ENCODE measurements at places on chromosomes 5 and 9.
A peak's percentile ranks its signal among the peaks of the same experiment; 100 is the strongest.

DNA sequence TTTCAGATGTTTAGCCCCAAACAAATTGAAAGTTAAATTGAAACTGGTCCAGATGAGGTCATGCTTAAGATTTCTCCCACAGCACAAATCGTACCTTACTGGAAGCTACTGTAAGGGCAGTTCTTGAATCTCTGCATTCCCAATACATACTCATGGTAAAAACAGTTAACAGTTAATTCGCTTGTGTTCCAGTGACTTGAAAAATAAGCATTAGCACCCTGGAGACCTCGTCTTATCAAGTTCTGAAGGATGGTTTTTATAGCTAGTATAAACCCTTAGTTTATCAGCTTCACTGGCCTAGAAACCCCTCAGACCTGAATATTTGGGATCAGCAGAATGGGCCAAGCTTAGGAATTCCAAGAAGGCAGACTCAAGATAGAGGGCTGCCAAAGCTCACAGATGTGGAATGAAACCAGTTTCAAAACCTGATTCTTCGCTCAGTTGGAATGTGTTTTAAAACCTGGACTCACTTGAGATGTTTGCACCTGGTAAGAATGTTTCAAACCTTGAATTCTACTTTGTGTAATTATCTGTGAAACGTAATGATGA is 103.6 kb downstream of the C9orf152 start:
- H3K36me3 ChIP-seq = no peaks in the 10 kb centered on the region
- H3K27me3 ChIP-seq = no peaks in the 10 kb centered on the region
- no peak for DNase-seq

DNA sequence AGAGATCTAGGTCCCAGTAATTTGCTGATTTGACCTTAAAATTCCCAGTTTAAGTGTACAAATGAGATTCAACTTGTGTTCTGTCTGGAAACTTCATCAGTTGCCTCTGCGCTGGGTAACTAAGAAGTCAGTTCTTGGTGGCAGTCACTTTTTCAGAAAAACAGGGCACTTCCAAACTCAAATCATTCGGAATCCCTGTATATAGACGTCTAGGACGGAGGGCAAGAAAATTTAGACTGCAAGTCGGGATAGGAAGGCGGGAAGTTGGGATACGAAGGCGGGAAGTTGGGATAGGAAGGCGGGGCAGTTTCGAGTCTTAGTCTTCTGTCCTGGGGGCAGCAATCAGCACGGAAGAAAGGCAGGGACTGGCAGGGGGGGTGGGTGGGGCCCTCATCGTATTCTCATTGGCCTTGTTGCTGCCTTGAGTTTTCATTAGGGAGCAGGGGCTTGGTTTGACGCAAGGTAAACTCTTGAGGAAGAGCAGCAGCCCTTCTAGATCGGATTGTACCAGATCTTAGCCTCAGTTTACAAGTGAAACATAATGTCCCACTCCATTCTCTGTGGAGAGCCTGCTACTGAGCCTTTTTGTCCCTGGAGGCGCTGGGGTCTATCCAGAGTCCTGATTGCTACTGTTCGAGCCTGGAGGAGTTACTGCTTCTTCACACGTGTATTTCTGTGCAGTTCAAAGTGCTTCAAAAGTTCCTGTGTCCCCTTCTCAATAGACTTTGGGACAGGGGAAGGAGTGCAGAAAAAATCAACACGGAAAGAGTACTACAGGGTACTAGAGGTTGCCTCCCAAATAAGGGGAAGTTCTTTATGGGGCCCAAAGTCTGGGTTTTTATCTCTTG is 2.7 kb upstream of the PURA start:
- DNase-seq = no peak
- H3K27me3 ChIP-seq = no peaks in the 10 kb centered on the region
- peaks cover 47% of the 10 kb centered on the region for H3K4me1 ChIP-seq
- peak overlapping the region; percentile 96 for H3K27ac ChIP-seq

GRCh38 chr9:69970001-69970533 is 73.6 kb upstream of the MAMDC2 start:
- H3K4me1 ChIP-seq = no peaks in the 10 kb centered on the region
- H3K4me3 ChIP-seq = no peak overlapping the region
- H3K36me3 ChIP-seq = no peaks in the 10 kb centered on the region
- no peak overlapping the region for H3K27ac ChIP-seq

DNA sequence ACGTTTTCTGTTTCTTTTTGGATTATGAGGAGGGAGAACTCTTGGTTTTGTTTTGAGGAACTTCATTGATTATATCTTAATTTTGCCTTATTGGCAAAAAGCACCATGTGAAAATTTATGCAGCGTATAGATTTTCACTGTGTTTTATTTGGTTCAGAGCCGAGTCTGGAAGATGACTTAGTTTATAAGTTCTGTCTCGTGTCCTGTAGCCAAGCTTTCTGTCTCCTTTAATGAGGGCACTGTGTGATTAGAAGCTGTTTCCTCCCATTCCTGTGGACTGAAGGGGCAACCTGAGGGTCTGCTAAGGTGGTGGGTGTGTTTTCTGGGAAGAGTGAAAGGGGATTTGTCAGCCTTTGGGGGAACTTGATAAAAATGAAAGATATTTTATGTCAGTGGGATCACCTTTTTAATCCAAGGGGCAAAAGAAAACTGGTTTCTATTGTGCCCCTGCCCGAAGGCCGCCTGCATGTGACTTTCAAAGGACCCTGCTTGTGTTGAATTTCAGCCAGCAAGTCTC is 262.1 kb downstream of the FANCC start:
- peaks cover 46% of the 10 kb centered on the region for H3K4me1 ChIP-seq
- no peak for DNase-seq
- no peak overlapping the region for H3K4me3 ChIP-seq
- H3K27me3 ChIP-seq = no peaks in the 10 kb centered on the region
- no peaks in the 10 kb centered on the region for H3K36me3 ChIP-seq
- 0 out of 2 replicates have a peak overlapping the region, but pooled peaks have one; percentile 9 for H3K27ac ChIP-seq

DNA sequence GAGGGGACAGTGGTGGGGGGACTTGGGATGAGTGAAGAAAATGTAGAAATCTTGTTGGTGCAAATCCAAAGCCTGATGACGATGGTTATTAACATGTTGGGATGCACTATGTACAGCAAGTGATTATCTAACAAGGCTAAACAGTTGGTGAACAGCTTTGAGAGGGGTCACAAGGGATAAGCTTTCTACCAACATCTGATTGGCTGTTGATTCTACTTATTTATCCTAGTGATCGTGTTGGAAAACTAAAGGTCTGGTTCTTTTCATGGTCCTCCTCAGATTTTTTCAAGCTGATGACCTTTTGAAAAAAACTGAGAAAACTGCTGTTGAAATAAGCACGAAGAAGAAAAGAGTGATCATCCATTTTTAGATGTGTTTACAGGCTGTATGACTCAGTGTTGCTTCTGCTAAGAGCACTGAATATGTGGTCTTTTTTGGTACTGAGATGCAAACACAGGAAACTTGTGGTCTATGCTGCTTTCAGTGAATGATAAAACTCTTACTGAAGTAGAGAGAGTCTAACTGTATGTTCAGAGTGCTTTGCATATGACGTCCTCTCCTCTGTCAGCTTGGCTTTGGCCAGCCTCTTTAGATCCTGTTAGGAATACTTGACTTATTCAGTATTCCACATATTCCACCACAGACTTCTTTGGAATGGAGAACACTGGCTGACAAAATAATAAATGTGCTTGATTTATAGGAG is 174.8 kb downstream of the SLF1 start:
- no peaks in the 10 kb centered on the region for H3K36me3 ChIP-seq
- H3K27me3 ChIP-seq = no peaks in the 10 kb centered on the region
- H3K4me1 ChIP-seq = no peaks in the 10 kb centered on the region
- H3K27ac ChIP-seq = no peak overlapping the region

DNA sequence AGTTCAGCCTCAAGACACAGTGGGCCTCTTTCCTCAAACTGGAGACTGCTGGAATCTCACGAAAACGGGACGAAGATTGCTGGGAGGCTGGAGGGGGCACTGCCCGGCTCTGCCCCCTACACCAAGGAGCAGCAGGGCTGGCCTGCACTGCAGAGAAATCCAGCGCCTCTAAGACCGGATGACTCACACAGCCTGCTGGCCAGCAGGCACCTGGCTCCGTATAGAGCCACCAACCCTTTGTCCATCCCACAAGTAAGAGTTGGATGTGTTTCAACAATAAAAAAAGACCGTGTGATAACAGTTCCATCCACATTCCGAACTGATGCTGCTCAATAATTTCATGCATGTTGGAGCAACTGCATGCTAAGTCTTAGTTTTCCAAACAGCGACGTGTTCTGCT is 11.5 kb downstream of the CCDC127 start:
- H3K4me3 ChIP-seq = no peak overlapping the region
- H3K27ac ChIP-seq = peak overlapping the region; percentile 77
- peaks cover 27% of the 10 kb centered on the region for H3K4me1 ChIP-seq

GRCh38 chr9:89923961-89924504 is 319.2 kb downstream of the GADD45G start:
- no peaks in the 10 kb centered on the region for H3K36me3 ChIP-seq
- no peak overlapping the region for H3K27ac ChIP-seq
- H3K4me3 ChIP-seq = no peak overlapping the region
- DNase-seq = no peak

- no peak for DNase-seq
- H3K36me3 ChIP-seq = no peaks in the 10 kb centered on the region
- H3K4me1 ChIP-seq = no peaks in the 10 kb centered on the region
- H3K27ac ChIP-seq = no peak overlapping the region
- H3K27me3 ChIP-seq = no peaks in the 10 kb centered on the region
- no peak overlapping the region for H3K4me3 ChIP-seq
These were observed 86.5 kb downstream of the CEMIP2 start for GRCh38 chr9:71681708-71682272.

GRCh38 chr9:130198501-130199179 is 26.4 kb downstream of the NCS1 start:
- no peak for DNase-seq
- H3K4me3 ChIP-seq = no peak overlapping the region
- no peak overlapping the region for H3K27ac ChIP-seq
- no peaks in the 10 kb centered on the region for H3K27me3 ChIP-seq
- no peaks in the 10 kb centered on the region for H3K36me3 ChIP-seq

- DNase-seq = no peak
- H3K27ac ChIP-seq = no peak overlapping the region
- H3K4me3 ChIP-seq = no peak overlapping the region
- no peaks in the 10 kb centered on the region for H3K36me3 ChIP-seq
These were observed 855.2 kb downstream of the MAT2B start for GRCh38 chr5:164360589-164360988.

- no peaks in the 10 kb centered on the region for H3K27me3 ChIP-seq
- H3K36me3 ChIP-seq = no peaks in the 10 kb centered on the region
- H3K4me1 ChIP-seq = no peaks in the 10 kb centered on the region
- no peak overlapping the region for H3K27ac ChIP-seq
- H3K4me3 ChIP-seq = no peak overlapping the region
These were observed 64.3 kb downstream of the IRX1 start for GRCh38 chr5:3659907-3660306.

DNA sequence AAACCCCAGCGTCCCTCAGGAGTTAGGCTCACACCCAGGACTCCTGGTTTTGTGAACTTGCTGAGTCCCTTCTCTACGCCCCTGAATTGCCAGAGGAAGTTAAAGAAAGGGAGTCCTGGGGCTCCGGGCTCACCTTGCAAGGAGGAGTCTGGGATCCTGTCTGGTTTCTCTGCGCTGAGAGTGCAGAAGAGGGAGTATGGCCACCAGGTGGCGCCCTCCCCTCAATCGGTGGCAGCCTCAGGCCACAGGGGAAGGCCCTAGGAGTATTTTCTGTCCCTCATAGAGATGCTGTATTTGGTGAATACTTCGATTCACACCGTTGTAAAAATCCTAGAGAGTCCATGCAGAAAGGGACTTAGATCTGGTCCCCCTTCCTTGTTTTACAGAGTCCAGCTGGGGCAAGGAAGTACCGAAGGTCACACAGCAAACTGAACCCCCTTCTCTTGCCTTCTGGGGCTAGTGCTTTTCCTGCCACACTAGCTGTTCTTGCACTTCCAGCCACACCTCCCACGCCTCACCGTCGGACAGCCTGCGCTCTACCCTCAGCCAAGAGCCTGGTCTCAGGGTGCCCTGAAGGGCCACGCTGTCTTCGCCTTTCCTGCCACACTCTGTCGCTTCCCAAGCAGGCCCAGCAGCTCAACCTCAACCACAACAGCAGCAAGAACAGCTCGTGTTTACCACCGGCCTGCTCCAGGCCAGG is 10.2 kb downstream of the HAND1 start:
- peak; percentile 38 for DNase-seq
- no peaks in the 10 kb centered on the region for H3K36me3 ChIP-seq
- no peak overlapping the region for H3K27ac ChIP-seq
- H3K4me3 ChIP-seq = no peak overlapping the region

DNA sequence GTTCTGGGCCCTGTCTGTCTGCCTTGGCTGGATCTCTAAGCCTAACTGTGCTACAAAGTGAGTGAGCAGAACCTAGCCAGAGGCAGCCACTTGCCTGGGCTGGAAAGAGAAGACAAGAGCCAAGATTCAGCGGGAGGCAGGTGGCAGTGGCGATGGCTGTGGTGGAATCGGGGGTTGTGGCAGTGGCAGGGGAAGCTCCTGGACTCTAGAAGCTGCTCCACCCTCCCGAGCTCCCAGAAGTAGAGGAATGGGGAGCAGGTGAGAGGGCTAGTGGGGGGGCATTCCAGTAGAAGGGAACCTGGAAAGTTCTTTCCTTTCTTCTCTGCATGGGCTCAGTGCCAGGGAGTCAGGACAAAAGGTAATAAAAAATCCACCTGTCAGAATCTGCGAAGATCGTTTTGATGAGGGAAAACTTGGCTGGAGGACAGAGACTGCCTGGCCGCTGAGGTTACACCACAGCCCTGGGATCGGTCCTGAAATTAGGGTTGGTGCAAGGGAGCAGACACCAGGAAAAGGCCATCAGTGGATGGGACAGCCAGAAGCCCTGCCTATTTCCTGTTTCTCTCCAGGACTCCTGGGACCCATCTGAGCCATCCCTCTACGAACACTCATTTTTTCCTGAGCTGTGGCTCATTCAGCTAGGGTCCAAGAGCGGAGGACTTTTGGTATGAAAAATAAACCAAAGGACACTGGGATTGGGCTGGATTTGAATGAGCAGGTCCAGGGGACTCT is 1.6 kb downstream of the CRAT start:
- H3K36me3 ChIP-seq = peaks cover 6% of the 10 kb centered on the region
- peaks cover 10% of the 10 kb centered on the region for H3K4me1 ChIP-seq
- H3K27me3 ChIP-seq = no peaks in the 10 kb centered on the region
- no peak for DNase-seq
- no peak overlapping the region for H3K27ac ChIP-seq

DNA sequence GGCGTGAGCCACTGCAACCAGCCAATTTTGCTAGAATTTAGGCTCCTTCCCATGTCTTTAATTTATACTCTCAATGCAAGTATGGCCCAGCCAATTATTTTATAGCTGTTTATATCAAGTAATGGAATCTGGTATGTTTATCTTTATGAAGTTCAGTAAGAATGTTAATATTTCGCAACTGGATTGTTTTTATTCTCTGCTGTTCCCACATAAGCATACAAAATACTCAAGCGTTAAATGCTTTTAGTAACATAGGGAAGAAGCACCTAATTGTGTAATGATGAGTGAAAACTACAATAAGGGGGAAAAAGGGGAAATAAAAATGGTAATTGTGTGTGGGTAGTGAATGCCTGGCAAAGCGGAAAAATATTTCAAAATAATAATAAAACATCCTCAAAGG is 21.3 kb downstream of the PWWP2A start:
- no peak overlapping the region for H3K27ac ChIP-seq
- H3K27me3 ChIP-seq = no peaks in the 10 kb centered on the region
- DNase-seq = no peak
- no peaks in the 10 kb centered on the region for H3K4me1 ChIP-seq
- H3K4me3 ChIP-seq = no peak overlapping the region
- peaks cover 10% of the 10 kb centered on the region for H3K36me3 ChIP-seq
